ENCODE measurements at places on chromosomes 4 and X.

- DNase-seq = no peak
Measured at GRCh38 chr4:104964410-104965175, 182.1 kb upstream of the TET2 start.

DNA sequence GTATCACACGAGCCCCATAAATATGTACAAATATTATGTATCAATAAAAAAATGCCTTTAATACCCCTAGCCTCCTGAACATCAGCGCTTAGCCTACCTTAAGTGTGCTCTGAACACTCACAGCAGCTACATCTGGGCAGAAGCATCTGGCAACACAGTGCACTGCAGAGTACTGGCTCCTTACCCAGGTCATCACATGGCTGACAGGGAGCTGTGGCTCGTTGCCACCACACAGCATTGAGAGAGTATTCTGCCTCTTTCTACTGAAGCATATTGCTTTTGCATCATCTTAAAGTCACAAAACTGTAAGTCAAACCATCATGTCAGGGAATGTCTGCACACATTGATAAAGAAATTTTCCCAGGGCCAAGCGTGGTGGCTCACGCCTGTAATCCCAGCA lies 55.2 kb downstream of the TRIML1 start:
- DNase-seq = no peak

DNA sequence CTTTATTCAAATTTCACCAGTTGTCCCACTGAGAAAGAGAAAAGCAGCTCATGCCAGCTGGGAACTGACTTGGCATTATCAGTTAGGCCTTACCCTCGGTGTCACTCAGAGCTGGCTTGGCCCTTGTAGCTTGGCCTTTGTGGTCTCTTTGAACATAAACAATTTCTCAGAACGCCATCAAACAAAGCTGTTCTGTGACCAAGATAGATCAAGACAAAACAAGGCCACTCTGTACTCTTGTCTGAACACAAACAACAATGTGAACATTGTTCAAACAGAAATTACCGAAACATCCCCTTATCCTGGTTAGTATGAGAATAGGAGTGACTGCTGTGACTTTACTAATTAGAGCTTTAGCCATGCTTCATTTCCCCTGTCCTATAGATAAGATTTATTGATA lies 57.2 kb downstream of the DIPK2B start:
- peak; percentile 71 for DNase-seq

DNA sequence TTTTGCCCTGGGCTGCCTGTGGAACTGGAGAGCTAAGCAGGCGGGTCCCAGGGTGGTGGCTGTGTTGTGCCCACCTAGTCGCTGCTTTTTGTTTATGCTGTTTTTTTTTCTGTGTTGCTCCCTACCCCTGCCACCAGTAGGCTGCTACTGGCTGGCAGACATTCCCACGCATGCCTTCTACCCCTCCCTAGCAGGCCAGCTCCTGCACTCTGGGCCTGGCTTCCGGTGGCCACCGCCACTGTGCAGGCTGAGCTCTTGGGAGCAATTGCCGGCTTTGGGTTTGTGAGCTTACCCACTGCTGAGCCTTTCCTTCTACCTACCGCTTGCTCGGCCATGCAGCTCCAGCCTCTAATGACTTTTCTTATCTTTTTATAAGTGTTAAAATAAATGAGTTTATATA lies 57.6 kb downstream of the RBM46 start:
- no peak for DNase-seq

DNA sequence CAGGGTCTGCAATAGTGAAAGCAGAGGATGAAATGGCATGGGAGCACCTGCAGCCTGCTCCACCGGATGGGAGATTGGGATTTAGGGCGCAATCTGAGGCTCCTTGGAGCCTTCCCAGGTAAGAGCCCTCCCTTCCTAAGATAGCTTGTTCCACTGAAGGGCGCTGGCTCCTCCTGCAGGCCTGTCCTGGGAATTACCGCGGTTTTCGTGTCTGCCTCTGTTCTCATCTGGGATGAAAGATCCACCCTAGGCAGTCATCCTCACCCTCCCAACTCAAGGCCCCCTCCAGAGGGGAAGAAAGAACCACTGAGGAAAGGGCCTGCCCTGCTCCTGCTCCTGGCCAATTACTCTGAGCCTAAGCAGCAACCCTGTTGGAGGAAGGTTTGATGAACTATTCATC lies 547.5 kb downstream of the SMARCA1 start:
- peak; percentile 23 for DNase-seq

- DNase-seq = no peak
Measured at GRCh38 chrX:105263801-105264200, 43.3 kb upstream of the TEX13A start.

DNA sequence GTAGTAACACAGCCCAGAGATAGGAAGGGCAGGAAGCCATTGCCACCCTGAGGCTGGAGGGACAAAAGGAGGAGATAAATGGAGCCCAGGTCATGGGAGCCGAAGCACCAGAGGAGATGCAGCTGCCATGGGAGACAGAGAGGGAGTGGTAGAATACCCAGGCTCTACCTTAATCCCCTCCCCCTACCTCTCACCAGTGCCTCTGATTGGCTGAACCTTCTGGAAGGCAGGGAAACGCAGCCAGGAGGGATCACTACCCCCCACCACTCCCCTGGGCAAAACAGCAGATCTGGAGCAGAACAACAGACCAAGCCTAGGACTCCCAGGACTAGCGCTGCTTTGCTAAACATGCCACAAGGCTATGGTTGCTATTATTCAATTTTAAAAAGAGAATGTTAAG lies 114.2 kb downstream of the ZNF827 start:
- no peak for DNase-seq

- no peak for DNase-seq
Measured at GRCh38 chr4:169340834-169341233, 70.1 kb upstream of the SH3RF1 start.

- DNase-seq = no peak
Measured at GRCh38 chr4:8105306-8106100, 53.1 kb downstream of the ABLIM2 start.

DNA sequence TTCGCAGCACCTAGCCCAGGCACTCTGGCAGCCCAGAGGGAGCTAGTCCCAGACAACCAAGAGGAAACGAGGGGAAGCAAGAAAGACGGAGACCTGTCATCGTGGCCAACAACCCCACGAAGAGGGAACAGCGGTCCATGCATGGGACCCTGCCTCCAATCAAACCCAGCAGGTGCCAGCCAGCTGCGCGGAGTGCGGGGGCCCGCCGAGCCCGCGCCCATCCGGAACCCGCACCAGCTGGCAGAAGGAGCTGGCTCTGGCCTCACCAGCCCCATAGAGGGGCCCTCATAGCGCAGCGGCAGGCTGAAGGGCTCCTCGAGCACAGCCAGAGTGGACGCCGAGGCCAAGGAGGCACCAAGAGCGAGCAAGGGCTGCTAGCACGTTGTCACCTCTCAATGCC lies 332.4 kb upstream of the MAGEB18 start:
- no peak for DNase-seq

GRCh38 chrX:19565605-19566004 lies 50.3 kb upstream of the MAP3K15 start:
- peak; percentile 39 for DNase-seq

DNA sequence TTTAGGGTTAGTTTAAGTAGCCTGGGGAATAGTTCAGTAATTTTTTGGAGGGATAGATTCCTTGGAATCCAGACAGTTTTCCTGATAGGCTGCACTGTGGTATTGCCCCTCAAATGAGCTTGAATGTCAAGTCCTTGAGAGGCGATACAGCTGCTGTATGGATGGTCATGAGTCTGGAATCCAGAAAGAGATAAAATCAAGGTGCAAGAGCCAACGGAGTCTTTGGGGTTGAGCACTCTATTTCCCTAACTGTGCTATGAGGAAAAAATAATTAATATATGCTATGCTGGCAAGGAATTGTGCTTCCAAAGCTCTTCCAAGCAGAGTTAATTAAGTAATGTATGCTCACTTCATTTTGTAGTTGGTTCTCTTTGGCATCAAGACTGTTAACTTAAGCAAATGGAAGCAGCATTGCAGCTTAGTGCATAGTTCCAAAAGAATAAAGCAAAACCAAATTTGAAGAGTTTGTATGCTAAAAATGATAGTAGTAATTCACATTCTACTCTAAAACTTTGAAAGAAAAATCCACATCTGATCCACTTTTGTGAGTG lies 48.8 kb downstream of the LIMCH1 start:
- DNase-seq = no peak

GRCh38 chrX:153561337-153561736 lies 37.6 kb downstream of the CCNQ start:
- DNase-seq = no peak

DNA sequence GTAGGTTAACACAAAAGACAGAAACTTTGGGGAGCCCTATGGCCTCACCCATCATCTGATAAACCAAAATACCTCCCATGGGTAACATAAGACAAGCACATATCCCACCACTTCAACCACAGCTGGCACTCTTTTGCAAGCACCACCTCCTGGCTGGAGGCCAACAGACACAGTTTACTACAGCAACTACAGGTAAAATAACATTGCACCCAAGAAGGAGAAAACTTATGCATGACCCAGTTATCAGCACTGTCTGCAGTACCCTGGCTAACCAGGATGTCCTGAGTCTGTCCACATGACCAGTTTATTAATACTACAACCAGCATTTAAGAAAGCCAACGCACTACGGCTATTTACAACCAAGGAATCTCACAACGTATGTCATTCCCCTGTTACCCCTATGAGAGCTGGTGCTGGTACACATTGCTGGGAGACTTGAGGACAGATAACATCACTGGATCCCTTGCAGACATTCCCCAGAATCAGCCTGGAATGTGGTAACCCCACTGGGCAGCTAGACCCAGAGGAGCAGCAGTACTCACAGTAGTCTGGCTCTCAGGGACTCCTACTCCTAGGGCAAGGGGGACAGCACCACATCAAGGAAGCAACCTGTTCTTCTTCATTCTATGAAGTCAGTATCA lies 32.0 kb downstream of the ELF2 start:
- no peak for DNase-seq

GRCh38 chr4:67565284-67565683 lies 6.8 kb downstream of the STAP1 start:
- DNase-seq = no peak

DNA sequence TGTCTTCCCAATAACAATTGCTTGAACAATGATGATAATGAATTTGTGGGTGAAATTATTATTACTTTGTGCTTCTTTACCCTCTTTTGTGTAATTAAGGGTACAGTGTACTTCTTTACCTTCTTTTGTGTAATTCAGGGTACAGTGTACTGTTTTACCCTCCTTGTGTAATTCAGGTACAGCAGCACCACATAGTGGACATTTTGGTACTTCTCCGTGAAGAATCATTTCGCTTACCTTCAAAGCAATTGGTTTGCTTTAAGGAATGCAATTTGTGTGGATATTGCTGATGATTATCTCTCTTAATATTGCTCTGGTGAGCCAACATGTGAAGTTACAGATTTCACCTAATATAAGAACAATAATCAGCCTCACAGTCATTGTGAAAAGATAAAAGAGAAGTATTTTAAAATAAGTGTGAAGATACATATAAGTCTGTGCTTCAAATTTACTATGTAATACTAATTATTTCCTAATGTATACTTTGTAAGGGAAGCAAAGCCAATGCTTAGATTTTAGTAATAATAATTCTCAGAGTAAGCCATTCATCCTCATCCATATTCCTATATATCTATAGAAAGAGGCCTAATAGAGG lies 27.2 kb upstream of the SEC24B start:
- peak; percentile 43 for DNase-seq

DNA sequence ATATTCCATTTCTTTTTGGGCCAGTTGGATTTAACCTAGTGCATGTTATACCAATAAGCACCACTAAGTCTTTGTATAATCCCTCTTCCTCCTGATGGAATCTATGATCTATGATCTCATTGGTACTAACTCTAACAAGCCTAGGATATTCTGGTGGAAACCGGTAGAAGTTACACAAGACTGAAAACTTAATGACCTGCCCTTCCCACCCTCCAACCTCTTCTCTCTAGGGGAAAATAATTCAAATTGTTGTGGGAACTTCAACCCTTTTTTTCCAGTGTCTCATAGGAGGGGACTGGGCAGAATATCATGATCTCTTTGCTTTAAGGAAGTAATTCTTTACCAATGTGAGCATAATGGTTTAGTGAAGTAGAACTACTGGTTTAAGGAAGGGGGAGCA lies 289.5 kb upstream of the BOD1L1 start:
- no peak for DNase-seq

- DNase-seq = no peak
Measured at GRCh38 chr4:95429416-95429815, 119.4 kb downstream of the UNC5C start.

DNA sequence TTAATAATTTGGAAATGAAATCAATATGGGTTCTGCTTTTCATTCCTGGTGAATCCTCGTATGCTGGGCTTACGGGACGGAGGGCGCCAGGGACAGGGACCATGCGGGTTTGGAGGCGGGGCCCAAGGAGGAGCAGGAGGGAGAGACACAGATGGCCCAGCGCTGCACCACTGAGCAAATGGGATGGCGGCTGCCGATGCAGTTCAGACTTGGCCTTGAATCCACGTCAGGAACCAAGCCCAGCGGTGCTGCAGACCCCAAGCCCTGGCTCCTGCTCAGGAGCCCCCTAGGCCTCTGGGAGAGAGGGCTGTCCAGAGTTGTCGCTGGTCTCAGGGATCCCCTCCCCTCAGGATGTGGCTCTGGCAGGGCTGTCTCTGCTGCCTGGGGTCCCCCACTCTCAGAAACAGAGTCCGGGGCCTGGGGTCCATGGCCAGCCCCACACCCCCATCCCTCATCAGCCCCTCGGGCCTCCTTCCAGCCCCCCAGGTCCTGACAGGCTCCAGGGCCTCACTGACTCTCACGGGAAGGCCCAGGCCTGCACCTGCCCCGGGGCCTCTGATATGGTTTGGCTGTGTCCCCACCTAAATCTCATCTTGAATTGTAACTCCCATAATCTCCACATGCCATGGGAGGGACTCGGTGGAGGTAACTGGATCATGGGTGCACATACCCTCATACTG lies 75.2 kb downstream of the FAM53A start:
- no peak for DNase-seq

DNA sequence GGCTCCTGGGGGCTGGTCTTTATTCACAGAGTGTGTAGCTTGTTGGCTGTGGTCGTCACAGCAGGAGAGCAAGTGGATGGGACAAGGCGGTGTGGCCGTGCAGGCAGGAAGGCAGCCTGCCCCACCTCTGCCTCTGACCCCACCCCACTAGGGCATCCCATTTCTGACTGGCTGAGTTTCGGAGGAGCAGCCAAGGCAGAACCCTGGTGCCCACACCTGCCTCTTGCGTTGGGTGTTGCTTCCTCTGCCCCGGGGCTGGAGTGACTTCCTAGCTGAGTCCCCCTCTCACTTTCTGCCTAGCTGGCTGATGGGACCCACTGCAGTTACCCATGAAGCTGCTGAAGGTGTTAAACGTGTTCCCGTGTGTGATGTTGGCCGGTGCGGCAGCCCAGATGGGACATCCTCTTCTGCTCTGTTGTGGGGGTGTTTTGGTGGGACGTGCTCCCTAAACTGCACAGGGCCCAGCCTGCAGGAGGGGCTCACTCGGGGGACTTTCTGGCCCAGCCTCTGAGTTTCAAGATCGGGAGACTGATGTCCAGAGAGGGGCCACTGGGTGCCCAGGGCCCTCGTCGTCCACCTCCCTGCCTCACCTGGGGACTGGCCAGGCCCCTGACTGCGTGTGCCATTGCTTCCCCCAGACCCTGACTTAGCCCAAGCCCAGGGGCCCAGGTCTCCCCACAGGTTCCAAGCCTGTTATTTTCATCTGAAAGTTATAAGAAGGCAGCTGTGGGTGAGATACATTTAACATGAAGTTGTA lies 101.5 kb downstream of the PSAPL1 start:
- DNase-seq = no peak

All from HepG2 (cell line).